HEK293T (cell line): ENCODE measurements at places on chromosomes 2 and 18.

GRCh38 chr2:86256982-86257381 lies 57.7 kb downstream of the MRPL35 start:
- no peak for DNase-seq

GRCh38 chr2:238202326-238203093 lies 985 bp downstream of the ILKAP start:
- DNase-seq: peak; percentile 19

DNA sequence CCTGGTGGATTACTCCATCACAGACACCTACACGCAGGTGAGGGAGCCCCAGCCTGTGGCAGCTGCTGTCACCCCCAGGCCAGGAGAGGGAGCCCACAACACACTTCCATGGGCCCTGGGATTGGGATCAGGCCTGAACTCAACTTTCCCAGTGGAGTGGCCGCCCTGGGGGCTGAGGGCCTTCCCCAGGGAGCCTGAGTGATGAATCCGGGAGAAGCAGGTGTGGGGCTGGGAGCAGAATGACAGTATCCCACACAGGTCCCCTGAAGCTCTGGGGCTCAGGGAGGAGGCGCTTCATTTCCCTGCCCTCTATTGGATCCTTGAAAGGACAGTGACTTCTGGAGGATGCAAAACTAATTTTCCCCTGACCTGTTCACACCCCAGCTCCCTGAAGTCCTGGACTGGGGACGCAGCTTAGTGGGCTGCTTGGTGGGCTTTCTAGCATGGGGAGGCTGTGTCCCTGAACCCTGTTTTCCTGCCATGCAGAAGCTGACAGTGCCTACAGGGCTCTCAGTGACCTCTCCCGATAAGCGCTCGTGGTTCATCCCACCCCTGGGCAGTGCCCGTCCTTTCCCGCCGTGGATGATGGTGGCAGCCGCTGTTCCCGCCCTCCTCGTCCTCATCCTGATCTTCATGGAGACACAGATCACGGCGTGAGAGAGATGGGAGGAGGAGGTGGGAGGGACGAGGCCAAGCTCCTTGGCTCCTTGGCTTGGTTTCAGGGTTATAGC lies 11.0 kb downstream of the SLC4A3 start:
- DNase-seq: no peak

DNA sequence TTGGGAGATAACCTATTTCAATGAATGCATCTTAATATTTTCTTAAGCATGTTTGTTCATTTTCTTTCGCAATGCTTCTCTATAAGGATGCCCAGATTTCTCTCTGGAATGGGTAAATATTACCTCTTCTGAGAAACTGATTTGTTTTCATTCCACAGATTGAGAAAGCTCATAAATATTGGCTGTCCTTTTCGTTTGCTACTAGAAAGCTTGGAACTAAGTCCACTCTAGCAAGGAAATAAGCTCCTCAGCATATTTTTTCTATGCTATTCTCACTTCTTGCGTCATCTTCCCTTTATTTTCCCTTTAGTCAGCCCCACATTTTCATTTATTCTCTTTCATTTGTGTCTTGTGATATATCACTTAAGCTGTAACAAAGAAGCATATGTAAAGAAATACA lies 76.3 kb downstream of the ANTXR1 start:
- no peak for DNase-seq

GRCh38 chr2:74255660-74256213 lies 57.3 kb downstream of the MTHFD2 start:
- no peak for DNase-seq

DNA sequence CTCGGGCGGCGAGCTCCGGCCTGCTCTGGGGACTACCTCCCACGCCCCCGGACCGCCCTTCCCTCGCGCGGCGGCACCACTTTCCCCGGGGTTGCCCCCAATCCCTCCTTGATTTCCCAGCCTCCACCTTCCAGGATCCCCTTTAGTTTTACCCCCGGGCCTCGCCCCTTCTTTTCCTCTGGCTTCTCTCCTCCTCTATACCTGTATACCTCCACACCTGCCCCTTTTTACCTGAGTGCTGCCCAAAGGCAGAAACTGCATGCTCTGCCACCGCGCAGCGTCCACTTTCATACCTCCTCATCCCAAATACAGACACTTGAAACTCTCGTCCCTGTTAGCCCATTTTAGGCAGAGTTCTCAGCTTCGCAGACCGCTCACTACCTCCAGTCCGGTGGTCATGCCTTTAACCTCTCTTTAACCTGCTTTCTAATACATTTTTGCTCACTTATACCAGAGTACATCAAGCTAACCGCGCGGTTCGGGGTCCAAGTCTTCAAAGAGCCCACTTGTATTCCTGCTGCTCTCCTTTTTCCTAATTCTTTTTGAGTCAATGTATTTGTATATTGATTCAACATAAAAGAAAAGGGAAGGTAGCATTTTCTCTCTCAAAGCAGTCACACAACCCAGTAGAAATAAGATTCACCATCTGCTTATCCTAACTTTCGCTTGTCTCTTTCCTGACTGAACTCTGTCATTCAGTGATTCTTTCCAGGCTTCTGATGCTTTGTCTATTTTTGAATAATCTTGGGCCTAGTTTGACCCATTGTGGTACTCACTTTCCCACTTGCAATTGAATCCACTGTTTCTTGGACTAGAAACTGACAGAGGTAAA lies 901 bp downstream of the SPOPL start:
- peak; percentile 13 for DNase-seq
